CD4-positive, alpha-beta T cell treated with Interleukin-4 for 1 hour (primary cell): ENCODE measurements at places on chromosomes 12 and 14.

DNA sequence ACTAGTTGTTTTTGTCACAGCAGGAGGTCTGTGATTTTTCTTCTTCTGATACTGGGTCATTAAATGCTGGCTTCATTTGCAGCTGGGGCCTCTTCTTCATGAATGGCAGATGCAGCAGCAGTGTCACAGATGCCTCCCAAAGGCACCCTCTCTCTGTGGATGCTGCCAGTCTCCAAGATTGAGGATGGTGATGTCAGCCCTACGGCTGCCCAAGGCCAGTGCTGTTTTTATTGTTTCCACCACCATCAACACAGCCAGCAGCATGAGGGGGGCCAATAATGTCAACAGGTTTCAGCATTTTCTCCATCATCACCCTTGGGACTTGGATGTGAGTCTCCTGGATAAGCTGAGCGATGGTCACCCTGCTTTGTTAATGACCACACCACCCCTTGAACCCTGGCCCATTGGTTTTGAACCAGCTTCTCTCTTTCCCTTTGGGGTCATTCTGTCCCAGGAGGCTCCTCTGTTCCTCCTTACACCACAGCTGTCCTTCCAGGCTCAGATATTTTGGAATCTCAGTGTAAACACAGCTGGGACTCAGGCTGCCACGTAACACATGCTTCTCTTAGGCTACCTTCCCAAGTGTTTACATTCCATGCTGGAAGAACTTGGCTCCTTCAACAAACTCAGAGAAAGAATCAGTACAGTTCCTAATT lies 151.7 kb upstream of the DDHD1 start:
- DNase-seq, result no peak

GRCh38 chr12:125208942-125209341 lies 143.7 kb downstream of the AACS start:
- no peak for DNase-seq

GRCh38 chr12:3200032-3200617 lies 122.9 kb downstream of the TSPAN9 start:
- no peak for DNase-seq

DNA sequence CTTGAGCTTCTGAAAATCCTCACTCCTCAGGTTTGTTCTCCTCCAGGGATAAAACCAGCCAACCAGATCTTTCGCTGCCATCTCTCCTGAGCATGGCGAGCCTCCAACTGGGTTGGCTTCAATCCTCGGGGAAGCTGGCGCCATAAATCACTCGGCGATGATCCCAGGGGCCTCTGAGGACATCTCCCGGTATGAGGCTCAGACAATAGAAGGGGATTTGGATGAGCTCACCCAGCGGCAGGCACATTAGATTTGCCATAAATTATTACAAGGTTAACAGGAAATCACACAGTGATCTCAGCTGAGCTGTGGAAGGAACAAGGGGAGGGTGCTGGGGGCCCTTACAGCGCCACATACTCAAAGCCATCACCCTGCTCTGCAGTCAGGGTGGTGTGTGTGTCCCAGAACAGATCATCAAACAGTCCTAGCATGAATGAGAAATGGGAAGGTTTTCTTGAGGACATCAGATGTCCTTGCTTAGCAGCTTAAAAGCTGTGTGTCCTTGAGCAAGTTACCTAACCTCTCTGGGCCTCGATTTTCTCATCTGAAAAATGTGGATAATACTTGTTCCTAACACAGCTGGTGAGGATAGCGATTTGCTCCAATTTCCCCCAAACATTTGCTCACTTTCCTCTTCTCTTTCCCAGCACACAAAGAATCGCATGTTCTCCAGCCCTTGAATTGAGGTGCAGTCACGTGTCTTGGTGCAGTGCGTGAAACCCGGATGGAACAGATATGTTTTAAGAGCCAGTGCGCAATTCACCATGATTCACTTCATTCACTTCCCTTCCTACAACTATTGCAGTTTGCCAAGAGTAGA lies 142.8 kb downstream of the SCARB1 start:
- DNase-seq, result no peak

- DNase-seq, result no peak
Measured at GRCh38 chr14:61973981-61974380, 211.8 kb downstream of the SNAPC1 start.

DNA sequence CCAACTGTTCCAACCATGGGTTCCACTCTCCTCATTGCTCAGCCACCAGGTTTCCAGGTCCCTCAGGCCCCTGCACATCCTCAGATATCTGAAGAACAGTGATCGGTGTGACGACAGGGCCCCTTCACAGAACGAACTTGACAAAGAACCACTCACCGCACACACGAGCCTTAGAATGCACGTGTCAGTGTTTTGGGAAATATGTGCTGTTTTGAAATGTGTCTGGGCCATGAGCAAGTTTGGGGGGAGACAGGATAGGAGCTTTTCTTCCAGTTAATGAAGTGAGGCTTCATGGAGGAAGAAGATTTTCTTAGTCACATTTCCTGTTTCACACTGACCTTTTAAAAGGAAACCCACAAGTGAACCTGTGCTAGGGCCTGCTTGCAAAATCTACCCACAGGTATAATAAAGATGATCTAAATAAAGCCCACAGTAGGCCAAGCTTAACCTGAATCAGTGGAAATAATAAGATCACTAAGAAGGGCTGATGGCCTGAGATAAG lies 58.6 kb downstream of the ZFP36L1 start:
- peak; percentile 68 for DNase-seq

GRCh38 chr14:95761436-95761835 lies 47.5 kb upstream of the TCL1A start:
- no peak for DNase-seq

DNA sequence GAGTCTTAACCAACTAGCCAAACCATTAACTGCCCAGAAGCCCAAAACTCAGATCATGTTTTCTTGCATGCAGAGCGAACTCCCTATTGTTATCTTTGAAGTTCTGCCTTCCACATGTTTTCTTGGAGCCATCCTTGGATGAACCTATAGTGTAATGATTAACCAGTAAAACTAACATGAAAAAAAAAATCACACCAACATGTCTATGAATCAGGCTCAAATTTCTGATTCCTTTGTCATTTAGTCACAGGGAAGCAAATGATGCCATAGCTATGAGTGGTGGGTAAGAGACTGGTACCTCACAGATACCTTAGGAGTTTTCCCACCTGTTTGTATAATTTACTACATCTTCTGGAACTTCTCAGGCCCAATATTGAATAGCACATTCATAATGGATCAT lies 70.7 kb downstream of the PTPRO start:
- no peak for DNase-seq

DNA sequence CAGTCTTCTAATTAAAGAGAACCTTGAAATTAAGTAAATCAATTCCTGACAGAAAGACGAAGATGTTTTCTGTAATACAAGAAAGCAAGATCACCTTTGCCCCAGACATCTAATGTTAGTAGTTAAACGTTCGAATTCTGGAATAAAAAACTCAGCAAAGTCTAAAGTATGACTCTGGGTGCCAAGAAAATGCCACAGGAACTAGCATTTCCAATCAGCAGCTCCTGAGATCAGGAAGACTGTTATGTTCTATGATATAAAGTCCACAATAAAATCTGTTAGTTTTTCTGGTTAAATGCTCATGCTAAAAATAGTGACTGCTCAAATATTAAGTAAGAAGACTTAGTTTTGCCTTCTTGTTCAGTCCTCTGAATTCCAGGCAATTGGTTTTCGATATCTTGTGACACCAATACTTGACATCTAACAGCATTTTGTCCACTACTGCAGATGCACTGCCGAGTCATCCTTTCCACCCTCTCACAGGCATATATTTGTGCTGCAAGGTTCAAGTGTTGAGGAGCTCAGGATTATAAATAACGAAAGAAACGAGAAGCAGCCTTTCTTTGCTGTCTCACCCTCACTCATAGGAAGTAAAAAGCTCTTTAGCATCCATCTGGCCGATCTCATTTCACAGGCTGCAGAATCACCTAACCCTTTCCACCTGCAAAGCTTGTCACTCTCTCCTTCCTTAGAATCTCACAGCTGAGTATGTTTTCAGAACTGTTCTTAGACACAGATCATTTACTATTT lies 32.0 kb downstream of the SSH1 start:
- DNase-seq, result no peak

DNA sequence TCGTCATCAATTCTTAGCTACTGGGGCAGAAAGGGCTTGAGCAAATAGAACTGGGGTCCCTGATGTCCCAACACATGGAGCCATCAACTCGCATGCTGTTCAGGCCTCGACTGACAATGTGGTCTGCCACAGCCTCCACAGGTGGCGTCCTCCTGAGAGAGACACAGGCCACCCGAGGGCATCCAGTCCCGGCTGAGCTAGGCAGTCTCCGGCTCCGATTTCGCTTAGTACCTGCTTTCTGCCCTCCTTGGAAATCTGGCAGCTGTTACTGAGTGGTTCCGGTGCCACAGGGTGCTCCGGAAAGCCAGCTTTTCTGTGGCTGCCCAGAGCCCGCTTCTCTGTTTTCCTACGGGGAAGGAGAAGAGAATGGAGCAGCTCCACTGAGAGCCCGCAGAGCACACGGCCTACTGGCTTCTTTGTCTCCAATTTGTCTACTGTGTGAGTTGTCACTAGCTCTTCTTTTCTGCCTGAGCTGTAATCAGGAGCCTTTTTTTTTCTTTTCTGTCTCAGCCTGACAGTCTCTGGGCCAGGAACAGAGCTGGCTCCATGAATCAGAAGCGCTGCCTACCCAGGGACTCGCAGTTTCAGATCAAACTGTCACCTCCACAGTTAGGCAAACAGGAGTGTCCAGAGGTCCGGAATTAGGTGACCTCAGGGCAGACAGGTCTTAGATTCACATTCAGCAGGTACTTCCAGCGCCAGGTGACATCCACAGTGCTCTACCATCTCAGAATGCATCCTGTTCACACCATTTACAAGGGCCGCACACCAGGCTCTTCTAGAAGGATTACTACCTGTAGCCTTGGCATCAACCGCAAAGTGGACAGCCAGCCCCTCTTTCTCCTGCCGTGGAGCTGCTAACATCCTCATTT lies 73.3 kb downstream of the MOK start:
- no peak for DNase-seq

GRCh38 chr12:93591137-93591868 lies 18.8 kb downstream of the SOCS2 start:
- DNase-seq, result peak; percentile 36

DNA sequence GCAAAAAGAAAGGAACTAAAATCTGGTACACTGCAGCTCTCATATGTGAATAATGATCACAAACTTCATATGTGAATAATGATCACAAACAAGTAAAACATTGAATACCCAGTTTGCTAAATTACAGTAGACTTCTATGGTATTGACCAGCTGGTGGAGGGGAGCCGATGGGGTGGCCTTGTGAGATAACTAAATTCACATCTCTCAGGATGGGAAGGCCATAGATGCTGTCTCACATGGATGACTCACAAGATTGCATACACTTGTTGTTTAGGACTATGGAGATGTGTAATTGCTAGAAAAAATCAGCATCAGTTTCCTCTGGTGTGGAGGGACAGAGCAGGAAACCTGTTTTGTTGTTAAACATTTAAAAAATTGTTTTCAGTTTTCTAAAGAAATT lies 49.2 kb downstream of the ACACB start:
- DNase-seq, result no peak

DNA sequence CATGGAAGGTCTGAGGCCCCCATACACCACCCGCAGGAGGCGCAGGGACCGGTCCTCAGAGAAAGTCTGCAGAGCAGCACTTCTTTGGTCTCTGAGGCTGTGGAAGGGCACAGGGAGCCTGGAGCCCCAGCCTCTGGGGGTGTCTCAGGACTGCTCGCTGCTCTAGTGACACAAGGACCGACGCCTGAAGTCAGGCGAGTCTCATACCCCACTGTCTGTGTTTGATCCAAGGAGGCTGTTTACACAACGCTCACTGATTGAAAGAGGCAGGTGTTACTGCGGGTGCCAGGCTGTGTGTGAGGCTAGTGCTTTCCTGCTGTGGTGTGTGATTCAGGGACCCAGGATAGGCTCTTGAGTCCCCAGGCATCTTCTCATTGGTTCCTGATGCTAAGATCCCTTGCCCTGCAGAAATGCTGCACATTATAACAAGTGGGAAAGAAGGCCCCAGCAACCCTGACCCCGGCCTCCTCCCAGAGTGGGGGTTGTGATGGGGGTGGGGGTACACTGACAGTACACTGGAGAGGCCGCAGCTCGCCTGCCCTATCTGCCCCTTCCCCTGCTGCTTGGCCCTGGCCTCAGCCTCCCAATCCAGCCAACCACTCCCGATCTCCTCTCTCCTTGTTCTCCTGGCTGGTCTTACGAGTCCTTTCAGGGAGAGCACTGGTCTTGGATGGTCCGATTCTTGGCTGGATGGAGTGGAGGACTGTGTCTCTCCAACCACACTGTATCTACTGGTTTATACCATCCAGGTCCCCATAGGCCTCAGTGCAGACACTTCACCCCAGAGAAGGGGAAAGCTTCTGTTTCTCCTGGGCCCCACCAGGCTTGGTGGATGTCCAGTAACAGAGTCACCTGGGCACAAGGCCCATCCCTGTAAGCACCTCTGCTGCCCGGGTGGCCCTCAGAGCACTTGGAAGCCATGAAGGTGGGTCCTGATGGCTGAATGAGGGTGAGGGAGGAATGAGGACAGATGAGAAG lies 6.6 kb downstream of the CACNA2D4 start:
- DNase-seq, result no peak

GRCh38 chr12:10098791-10099190 lies at the start of gene CLEC1A:
Gene CLEC1A (minus strand): TSS chr12:10098985. CDS start chr12:10098922, 63 bp downstream.
- no peak for DNase-seq

DNA sequence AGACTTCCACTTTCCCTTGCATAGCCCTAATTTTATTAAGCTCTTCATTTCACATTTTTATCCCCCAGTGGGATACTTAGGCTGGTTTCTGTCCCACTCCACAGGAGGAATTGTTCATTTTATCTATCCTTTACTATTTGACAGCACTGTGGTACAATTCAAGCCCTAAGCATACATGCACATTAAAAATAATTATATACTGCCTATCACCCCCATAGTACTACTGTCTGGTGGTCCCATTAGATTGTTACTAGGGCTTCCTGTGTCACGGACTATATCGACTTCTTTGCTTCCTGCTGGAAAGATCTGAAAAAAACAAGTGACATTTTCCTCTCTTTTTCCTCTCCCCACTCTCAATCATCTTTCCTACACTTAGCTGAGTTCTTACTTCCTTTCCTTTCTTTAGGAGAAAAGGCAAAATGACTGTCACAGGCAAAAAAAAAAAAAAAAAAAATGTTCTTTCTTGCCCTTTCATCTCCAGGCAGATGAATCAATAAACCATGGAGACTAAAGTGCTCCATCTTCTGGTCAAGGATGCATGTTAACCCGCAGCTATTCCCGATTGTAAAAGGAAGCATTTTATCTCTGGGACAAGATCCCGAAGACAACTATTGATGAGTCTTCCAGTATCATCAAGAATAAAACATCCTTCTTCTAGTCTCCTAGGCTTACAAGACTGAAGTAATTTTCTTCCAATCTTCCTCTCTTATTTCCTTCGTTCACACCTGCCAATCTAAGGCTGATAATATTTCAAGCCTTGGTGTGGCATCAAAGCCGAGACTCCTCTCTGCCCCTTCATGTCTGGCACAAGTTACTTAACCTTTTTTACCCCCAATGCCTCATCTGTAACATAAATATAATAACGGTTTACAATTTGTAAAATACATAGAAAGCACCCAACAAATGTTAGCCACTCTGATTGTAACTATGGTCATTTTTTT lies 94.4 kb upstream of the PLEKHG7 start:
- DNase-seq, result no peak
